ENCODE measurements at places on chromosomes 11 and 22. TPM values are rescaled to one million over a fixed set of nuclear protein-coding genes. Genes with fewer than 3 reads are reported as not detected.

GRCh38 chr22:21916309-21916918 is 36.2 kb downstream of the PPM1F start:
- H3K4me1 ChIP-seq = peaks cover 12% of the 10 kb centered on the region
- H3K4me3 ChIP-seq = no peak overlapping the region
- H3K27ac ChIP-seq = no peak overlapping the region
- no peaks in the 10 kb centered on the region for H3K36me3 ChIP-seq
- H3K27me3 ChIP-seq = no peaks in the 10 kb centered on the region

GRCh38 chr11:7858006-7858405 is 61.3 kb upstream of the OR5P2 start:
- no peak for DNase-seq
- no peak overlapping the region for H3K4me3 ChIP-seq
- no peaks in the 10 kb centered on the region for H3K36me3 ChIP-seq

DNA sequence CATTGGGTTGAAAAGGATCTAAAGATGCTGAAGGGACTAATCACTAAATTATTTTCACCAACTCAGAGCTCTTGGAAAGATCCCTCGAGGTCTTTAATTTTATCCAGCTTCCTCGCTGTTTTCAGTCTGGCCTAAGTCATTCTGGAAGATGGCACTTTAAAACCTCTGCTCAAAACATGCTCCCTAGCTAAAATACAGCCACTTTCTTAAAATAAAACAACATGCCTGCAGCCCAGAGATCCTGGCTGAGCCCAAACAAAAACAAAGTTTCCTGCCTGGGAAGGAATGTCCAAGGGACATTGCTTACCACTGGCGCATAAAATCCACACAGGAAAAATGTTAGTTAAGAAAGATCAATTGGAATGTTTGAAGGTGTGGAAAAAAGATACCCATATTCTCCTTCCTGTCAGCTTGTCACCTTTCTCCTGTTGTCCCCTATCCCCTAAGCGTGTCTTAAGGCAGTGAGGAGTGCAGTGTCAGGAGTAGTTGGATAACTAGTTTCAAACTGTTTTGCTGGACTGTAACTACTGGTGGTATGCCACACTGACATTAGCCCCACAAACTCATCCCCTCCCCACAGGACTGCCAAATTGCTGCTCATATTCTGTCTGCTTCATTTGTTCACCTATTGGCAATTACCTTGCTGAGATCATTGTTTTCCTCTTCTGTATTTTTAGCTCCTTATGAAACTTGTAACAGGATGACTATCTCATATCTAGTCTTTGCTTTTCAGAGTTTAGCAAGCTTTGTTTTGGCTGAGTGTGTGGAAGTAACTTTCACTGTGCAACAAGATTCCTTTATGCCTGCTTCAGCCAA is 108.3 kb upstream of the SESN3 start:
- H3K4me1 ChIP-seq = peaks cover 26% of the 10 kb centered on the region
- DNase-seq = no peak
- no peak overlapping the region for H3K4me3 ChIP-seq

- DNase-seq = no peak
- no peaks in the 10 kb centered on the region for H3K27me3 ChIP-seq
- H3K27ac ChIP-seq = no peak overlapping the region
- no peak overlapping the region for H3K4me3 ChIP-seq
Measured at GRCh38 chr11:7490535-7490934, 5.2 kb downstream of the OLFML1 start.

GRCh38 chr11:6771926-6772893 is at the start of gene OR2AG2:
TSS of gene OR2AG2 (minus strand) at chr11:6771976. CDS start at chr11:6768957, 3,019 bp downstream.
- no peak within 1 kb of the TSS for H3K27ac ChIP-seq
- H3K36me3 ChIP-seq = no peaks in the 10 kb centered on the region
- no peak for DNase-seq
- no peaks in the 10 kb centered on the region for H3K4me1 ChIP-seq

- no peaks in the 10 kb centered on the region for H3K27me3 ChIP-seq
- H3K4me1 ChIP-seq = no peaks in the 10 kb centered on the region
- DNase-seq = no peak
Measured at GRCh38 chr22:45120931-45121330, 42.8 kb upstream of the NUP50 start.

The POLD4 gene
- total RNA-seq = 49.4 TPM

GRCh38 chr11:114317787-114318137 is 21.6 kb downstream of the NNMT start:
- H3K36me3 ChIP-seq = no peaks in the 10 kb centered on the region
- H3K27me3 ChIP-seq = no peaks in the 10 kb centered on the region
- peak; percentile 50 for DNase-seq
- no peaks in the 10 kb centered on the region for H3K4me1 ChIP-seq
- H3K27ac ChIP-seq = peak overlapping the region; percentile 31

DNA sequence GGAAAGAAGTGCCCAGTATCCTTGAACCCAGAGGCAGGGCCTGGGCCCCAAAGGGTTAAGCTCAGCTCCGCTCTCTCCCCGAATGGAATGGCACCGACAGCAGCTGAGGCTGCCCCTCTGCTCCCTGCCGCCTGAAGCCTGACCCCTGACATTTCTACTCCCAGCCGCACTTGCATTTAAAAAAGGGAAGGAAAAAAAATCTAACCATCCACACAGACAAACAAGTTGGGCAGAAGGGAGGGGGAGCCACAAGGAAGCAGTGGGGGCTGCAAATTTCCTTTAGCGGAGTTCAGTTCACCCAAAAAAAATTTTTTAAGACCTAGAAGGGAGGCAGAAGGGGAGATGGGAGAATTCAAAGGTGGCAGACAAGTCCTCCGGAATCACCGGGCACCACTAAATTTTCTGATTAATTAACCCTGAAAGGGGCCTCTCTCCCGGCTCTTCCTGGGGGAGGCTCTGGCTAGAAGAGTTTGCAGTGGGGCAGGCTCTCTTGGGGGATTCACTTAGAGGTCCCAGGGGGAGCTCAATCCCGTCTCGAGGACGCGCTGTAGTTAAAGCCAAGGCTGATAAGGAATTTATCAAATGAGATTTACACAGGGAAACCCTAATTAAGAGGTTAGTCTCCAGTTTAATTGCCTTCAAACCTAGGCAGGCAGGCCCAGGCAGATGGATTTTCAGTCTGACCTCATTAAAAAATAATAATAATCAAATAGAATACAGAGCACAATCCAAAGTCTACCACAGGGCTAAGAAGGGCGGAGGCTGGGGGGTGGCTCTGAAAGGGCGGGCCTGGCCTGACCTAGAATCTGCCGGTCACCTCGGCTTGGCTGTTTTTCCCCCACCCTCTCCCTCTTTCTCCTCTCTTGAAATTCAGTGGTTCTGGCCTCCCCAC is 25.6 kb downstream of the MN1 start:
- H3K27me3 ChIP-seq = no peaks in the 10 kb centered on the region
- H3K36me3 ChIP-seq = no peaks in the 10 kb centered on the region
- no peaks in the 10 kb centered on the region for H3K4me1 ChIP-seq
- no peak for DNase-seq
- H3K27ac ChIP-seq = peak overlapping the region; percentile 48
- no peak overlapping the region for H3K4me3 ChIP-seq

The OR8A1 gene
- total RNA-seq = not detected

DNA sequence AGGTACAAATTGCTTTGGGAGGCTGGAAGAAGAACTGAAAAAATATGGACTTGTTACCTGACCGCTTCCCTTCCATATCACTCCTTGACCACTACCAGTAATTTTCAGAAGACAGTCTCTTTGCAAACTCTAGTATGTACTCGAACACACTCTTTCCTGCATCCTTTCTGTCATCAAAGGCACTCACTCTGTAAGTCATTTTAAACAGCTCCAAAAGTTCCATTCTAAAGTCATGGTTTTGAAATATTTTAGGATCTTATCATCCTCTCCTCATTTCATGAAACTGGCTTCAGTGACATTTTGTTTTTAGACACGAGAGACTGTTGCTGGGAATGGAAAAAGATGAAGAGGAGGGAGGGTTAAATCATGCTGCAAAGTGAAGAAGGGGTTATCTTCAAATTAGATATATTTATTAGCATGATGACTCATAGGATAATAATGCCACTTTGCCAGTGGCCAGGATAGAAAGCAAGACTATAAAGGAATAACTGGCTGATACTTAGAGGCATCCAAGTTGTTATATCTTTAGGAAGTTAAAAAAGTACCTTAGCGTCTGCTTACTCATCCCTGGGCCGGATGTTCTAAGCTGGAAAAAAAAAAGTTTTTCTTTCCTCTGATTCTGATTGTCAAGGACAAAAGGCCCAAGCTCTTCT is 549.3 kb downstream of the METTL15 start:
- no peak overlapping the region for H3K27ac ChIP-seq
- H3K36me3 ChIP-seq = no peaks in the 10 kb centered on the region
- DNase-seq = no peak
- no peak overlapping the region for H3K4me3 ChIP-seq
- H3K4me1 ChIP-seq = no peaks in the 10 kb centered on the region

- no peak for DNase-seq
- no peak overlapping the region for H3K4me3 ChIP-seq
- H3K27me3 ChIP-seq = no peaks in the 10 kb centered on the region
- H3K36me3 ChIP-seq = no peaks in the 10 kb centered on the region
Measured at GRCh38 chr11:7574491-7575130, 60.8 kb downstream of the PPFIBP2 start.

The SHISA8 gene
- total RNA-seq = 0.30 TPM

DNA sequence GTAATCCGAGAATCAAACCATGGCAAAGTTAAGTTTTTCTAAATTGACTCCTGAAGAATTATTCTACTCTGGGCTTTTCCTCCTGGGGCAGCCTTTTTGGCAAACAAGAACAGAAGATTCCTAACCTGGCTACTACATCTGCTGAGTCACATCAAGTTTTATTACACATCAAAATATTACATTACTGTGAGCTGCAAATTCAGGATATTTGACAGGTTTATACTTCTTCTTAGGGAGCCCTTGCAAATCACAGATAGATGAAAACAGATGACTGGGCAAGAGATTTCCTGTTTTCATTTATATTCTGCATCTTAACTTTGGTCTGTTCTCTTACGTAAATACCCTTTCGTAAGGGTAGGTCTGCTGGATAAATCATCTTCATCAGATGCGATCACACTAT is 23.6 kb downstream of the XRRA1 start:
- no peak for DNase-seq
- H3K27ac ChIP-seq = no peak overlapping the region
- H3K36me3 ChIP-seq = no peaks in the 10 kb centered on the region
- H3K4me3 ChIP-seq = no peak overlapping the region
- no peaks in the 10 kb centered on the region for H3K27me3 ChIP-seq
- peaks cover 6% of the 10 kb centered on the region for H3K4me1 ChIP-seq

The CHKB gene
- 38.1 TPM for total RNA-seq

- H3K36me3 ChIP-seq = no peaks in the 10 kb centered on the region
- peaks cover 6% of the 10 kb centered on the region for H3K4me1 ChIP-seq
Measured at GRCh38 chr11:116498161-116498560, 274.6 kb downstream of the BUD13 start.

The TBX1 gene
- 1.5 TPM for total RNA-seq

- H3K27ac ChIP-seq = no peak overlapping the region
- H3K36me3 ChIP-seq = no peaks in the 10 kb centered on the region
- no peaks in the 10 kb centered on the region for H3K27me3 ChIP-seq
- H3K4me1 ChIP-seq = no peaks in the 10 kb centered on the region
- H3K4me3 ChIP-seq = no peak overlapping the region
Measured at GRCh38 chr11:2480874-2481220, 36.0 kb downstream of the KCNQ1 start.

Data from uterus (tissue), 4 donors.